Eye (tissue), 1 donor: ENCODE measurements at places on chromosomes 16 and 17.

DNA sequence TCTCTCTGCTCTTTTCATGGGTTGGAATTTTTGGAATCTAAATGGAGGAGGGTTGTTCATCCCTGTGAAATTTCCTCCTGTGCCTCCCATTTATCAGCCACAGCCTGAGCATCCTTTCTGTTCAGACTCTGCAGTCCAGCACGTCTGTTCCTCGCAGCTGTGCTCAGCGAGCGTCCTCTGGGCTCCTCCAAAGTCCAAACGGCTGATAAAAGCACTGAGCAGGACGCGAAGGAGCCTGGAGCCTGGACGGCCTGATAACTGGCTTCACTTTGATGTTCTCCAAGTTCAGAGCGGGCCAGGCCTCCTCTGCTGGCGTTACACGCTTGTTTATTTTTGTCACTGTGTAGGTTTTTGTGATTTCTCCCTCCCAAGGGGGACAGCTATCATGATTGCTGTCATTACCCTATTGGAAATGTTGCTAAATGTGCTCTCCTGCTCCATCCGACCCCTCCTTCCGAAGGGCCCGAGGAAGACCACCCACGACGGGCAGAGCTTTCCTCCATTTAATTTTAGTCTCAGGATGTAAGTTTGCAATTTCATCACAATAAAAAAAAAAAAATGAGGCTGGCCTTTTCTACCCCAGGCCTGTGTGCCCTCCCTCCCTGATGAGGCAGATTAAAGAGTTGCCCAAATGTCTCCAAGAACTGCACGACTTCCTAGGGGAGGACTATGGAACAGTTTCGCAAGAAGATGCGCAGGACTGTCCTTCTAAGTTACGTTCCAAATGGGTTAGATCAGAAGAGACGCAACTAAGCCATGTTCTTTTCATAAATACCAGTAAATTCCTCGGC is 290.5 kb upstream of the FOXF1 start:
- DNase-seq = no peak

GRCh38 chr17:61384692-61385576 is 14.7 kb upstream of the TBX2 start:
- no peak for DNase-seq

GRCh38 chr16:54356391-54356790 is 69.8 kb upstream of the IRX3 start:
- no peak for DNase-seq

- no peak for DNase-seq
These were observed 44.6 kb downstream of the SPOP start for GRCh38 chr17:49633250-49633649.
